ENCODE measurements at places on chromosomes 1 and 21.

DNA sequence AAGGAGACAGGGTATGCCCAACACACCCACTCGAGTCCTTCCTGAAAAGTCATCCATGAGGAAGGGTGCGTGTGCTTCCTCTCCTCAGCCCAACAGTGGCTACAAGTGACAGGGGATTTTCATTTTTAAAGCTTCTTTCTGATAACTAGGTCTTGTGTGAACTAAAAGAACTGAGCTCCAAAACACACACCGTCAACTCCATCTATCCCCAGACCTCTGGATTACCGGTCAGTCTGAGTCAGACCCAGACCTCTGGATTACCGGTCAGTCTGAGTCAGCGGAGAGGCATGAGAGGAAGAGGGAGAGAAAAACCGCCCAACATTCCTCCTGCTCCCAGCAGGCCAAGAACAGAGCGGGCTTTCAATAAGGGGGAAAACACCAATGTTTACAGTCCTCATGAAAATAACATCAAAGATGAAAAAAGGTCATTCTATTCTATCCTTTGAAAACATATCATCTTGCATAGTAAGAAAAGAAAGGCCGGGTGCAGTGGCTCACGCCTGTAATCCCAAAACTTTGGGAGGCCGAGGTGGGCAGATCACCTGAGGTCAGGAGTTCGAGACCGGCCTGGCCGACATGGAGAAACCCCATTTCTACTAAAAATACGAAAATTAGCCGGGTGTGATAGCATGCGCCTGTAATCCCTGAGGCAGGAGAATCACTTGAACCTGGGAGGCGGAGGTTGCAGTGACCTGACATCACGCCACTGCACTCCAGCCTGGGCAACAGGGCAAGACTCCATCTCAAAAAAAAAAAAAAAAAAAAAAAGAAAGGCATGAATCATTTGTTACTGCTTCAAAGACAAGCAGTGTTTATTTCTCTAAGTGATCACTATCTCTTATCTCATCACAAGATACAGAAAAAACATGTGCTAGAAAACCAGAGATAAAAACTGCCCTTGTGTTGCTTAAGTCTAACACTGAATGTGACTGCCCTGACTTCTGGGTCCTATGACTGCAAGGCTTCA lies 3.4 kb downstream of the PTTG1IP start:
- no peak for DNase-seq

- no peak for DNase-seq
These were observed 25.7 kb downstream of the COA6 start for GRCh38 chr1:234398849-234399381.

- DNase-seq = no peak
These were observed 3.0 kb upstream of the ADGRL2 start for GRCh38 chr1:81797701-81798100.

DNA sequence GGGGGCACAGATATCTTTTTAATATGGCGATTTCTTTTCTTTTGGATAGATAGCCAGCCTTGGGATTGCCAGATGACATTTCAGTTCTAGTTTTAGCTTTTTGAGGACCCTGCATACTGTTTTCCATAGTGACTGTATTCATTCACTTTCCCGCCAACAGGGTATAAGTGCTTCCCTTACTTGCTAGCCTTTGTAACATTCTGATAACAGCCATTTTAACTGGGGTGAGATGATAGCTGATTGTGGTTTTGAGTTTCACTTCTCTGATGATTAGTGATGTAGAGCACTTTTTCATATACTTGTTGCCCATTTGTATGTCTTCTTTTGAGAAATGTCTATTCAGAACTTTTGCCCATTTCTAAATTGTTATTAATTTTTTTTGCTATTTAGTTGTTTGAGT lies 151.9 kb downstream of the NTPCR start:
- no peak for DNase-seq

DNA sequence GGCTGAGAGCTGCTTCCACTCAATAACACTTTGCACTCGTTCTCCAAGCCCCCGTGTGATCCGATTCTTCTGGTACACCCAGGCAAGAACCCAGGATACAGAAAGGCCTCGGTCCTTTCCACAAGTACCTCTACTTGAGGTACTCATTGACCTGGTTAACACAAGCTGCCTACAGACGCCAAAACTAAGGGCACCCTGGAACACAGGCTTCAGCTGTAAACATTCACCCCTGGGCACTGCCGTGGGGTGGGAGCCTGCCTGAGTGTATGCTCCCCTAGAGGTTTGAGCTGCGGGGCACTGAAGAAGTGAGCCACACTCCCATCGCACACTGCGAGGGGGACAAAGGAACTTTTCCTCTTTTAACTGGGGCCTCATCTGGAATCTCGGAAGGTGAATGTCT lies 30.5 kb downstream of the LRRC3 start:
- DNase-seq = no peak

GRCh38 chr1:31704271-31705079 lies 658 bp upstream of the COL16A1 start:
- no peak for DNase-seq

DNA sequence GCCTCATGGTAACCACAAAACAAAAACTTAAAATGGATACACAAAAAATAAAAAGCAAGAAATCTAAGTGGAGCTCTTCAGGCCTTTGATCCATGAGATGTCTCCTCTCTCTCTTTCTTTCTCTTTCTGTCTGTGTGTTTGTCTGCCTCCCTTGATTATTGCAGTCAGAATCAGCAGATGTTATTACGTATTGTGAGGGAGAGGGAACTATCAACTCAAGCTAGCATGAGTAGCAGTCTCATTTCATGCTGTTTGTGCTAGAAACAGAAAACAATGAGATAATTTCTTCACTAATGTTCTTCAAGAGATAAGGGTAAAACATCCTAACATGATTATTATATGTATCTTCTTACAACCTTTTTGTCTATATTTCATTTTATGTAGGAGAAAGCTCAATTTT lies 103.7 kb upstream of the PDC start:
- no peak for DNase-seq

DNA sequence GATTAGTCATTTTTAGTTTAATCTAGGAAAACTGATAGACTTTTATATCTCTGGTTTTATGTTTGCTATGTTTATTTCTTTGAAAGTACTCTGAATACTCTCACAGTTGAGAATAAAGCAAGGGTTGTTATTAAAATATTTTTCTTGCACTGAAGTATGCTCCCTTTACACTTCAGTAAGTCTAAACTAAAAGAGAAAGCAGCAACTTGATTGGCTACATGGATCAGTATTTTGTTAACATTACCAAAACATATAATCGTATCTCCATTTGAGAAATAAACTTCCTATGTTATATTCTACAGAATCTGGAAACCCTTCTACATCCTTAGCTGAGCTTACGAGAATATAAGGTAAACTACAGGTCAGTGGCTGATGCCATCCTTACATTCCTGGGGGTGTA lies 149.5 kb upstream of the HP1BP3 start:
- no peak for DNase-seq

Measured in activated CD8-positive, alpha-beta memory T cell treated with anti-CD3 and anti-CD28 coated beads for 4 hours (primary cell).